GM04503 (cell line): ENCODE measurements at places on chromosomes 7 and 10.

- no peak for DNase-seq
Observed at GRCh38 chr7:46658281-46658680, 737.2 kb upstream of the IGFBP3 start.

- peak; percentile 71 for DNase-seq
Observed at GRCh38 chr10:124646483-124647352, 97.5 kb downstream of the FAM53B start.

DNA sequence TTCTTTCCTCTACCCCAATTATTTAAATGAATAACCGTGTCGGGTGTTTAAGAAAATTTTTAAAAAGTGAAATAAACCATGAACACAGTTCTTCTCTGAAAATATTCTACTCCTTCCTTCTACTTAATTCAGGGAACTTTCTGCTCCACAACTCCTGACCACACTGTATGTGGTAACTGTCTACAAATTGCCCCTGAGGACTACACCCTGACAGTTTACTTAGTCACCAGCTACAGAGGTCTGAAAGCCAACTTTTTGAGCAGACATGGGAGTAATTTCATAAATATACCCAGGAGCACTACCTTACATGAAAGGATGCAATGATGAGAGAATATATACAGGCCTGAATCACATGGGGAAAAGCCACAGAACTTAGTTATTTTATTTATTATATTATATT lies 523.2 kb upstream of the SORCS1 start:
- DNase-seq, result no peak

GRCh38 chr10:35384265-35384868 lies 48.1 kb downstream of the CCNY start:
- DNase-seq, result no peak

- no peak for DNase-seq
Observed at GRCh38 chr10:93680412-93681047, 21.9 kb downstream of the FRA10AC1 start.

DNA sequence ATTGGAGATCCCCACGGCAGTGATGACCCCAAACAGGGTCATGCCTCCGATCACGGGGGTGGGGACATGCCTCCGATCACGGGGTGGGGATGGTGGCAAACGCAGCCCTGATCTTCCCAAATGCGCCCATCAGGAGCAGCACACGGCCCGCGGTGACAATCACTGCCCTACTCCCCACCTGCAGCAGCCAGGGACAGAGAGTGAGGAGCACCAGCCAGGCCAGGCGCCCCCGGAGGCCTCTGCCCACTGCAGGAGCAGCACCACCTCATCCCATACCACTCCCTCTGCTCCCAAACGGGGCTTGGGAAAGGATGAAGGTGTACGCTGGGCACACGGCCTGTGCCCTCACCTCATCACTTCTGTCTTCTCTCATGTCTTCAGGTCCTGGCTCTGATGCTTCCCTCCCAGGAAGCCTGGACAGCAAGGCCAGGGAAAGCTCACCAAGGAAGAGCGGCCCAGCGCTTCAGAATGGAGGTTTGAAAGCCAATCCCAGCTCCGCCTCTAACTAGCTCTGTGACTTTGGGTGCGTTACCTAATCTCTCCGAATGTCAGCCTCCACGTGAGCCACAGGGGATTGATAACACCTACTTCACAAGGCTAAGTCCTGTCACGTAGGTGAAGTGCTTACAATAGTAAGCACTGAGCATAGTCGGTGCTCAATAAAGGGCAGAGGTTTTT lies 37.1 kb downstream of the STRA8 start:
- no peak for DNase-seq

- DNase-seq, result peak; percentile 29
Observed at GRCh38 chr10:50216894-50217293, 34.4 kb downstream of the ASAH2 start.

- DNase-seq, result peak; percentile 92
Observed at GRCh38 chr7:13981070-13981469, 8.4 kb downstream of the ETV1 start.

- DNase-seq, result no peak
Observed at GRCh38 chr10:83921984-83922860, 217.1 kb upstream of the GHITM start.

GRCh38 chr10:116760919-116761318 lies 18.6 kb upstream of the HSPA12A start:
- DNase-seq, result no peak

- DNase-seq, result no peak
Observed at GRCh38 chr7:24866004-24866615, 108.8 kb upstream of the GSDME start.

DNA sequence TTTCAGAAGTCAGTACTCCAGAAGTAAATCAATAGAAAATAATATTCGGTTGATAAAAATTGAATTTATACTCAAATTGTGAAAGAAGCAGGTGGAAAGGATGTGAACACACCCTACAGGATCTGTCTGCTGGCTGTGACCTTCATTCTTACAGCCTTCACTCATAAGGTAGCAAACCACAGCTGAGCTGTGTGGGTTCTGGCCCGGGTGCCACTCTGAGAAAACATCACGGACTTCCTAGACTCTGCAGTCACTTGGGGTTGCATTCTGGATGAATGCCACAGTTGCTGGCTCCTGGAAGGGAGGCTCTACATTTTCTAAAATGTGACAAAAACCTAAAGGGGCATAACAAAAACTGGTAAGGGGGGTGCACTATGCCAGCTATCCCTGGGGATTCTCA lies 36.0 kb upstream of the ABLIM1 start:
- DNase-seq, result no peak

DNA sequence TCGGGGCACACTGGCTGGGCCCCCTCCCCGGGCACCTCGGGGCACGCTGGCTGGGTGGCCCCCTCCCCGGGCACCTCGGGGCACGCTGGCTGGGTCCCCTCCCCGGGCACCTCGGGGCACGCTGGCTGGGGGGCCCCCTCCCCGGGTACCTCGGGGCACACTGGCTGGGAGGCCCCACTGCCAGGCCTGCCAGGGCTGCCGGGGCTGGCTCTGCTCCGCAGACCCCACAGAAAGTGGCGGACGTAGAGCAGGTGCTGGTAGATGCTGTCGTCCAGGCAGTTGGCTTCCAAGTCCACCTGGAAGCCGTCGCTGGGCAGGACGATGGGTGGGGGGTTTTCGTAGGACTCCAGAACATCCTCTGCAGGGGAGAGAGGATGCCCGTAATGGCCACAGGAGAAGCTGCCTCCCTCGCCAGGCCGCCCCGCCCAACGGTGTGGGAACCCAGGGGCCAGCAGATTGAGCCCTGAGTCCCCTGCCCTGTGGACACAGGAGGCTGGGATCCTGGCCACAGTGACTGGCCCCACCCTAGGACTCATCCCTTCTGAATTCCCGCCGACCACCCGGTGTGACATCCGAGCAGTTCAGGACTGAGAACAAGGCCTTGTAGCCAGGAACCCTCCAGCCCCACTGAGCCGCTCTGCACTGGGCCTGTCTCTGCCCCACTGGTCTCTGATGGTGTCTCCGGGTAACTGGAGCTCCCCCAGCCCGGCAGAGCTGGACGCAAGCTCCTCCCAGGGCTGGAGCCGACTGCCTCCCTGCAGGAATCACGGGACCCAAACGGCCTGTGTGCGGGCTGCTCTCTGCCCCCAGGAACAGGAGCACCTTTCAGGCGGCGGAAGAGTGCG lies 28.2 kb downstream of the AP5Z1 start:
- DNase-seq, result no peak

- no peak for DNase-seq
Observed at GRCh38 chr10:48648172-48648942, 36.3 kb upstream of the WDFY4 start.

- DNase-seq, result no peak
Observed at GRCh38 chr10:133123746-133124356, 36.1 kb downstream of the ADGRA1 start.

DNA sequence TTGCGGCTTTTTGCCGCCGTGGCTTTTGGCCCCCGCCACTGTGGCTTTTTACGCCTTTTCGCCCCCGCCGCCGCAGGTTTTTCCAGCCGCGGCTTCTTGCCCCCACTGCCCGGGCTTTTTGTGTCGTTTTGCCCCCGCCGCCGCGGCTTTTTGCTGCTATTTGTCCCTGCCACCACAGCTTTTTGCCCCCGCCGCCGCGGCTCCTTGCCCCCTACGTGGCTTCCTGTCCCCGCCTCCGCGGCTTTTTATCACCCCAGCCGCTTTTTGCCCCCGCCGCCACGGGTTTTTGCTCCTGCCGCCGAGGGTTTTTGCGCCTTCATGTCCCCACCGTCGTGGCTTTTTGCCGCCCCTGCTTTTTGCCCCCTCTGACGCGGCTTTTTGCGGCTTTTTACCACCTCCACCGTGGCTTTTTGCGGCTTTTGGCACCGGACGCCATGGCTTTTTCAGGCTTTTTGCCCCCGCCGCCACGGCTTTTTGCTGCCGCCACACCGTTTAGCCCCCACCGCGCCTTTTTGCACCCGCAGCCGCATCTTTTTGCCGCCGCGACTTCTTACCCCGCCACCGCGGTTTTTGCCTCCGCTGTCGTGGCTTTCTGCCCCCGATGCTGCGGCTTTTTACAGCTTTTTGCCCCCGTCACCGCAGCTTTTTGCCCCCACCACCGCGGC lies 637.0 kb downstream of the ZNF716 start:
- no peak for DNase-seq

DNA sequence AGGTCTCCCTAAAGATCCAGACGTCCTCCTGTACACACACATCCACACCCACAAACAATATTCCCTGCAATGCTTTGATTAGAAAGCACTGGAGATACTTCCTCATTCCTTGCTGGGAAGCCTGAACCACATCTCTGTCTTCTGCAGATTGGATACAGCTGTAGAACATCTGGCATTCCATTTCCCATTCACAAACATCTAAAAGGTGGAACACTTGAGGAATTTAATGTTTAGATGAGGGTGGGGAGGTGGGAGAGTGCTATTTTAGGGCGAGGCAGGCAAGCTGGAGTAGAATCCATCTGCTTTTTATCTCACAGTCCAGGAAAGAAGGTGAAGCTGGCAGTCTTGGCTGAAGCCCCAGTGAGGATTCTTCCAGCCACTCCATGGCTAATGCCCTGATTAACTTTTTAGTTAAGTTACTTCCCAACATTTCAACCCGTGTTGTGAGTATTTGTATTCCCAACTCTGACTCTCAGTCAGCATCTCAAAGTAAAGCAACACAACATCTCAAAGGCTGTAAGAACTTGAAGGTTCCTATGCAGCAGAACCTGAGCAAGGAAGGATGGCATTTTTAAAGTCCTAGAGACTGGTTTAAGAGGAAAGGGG lies 46.1 kb downstream of the CYTH3 start:
- peak; percentile 69 for DNase-seq

GRCh38 chr10:49567810-49568209 lies 28.9 kb upstream of the ERCC6 start:
- DNase-seq, result no peak

- DNase-seq, result no peak
Observed at GRCh38 chr10:52454491-52454890, 140.4 kb downstream of the DKK1 start.

DNA sequence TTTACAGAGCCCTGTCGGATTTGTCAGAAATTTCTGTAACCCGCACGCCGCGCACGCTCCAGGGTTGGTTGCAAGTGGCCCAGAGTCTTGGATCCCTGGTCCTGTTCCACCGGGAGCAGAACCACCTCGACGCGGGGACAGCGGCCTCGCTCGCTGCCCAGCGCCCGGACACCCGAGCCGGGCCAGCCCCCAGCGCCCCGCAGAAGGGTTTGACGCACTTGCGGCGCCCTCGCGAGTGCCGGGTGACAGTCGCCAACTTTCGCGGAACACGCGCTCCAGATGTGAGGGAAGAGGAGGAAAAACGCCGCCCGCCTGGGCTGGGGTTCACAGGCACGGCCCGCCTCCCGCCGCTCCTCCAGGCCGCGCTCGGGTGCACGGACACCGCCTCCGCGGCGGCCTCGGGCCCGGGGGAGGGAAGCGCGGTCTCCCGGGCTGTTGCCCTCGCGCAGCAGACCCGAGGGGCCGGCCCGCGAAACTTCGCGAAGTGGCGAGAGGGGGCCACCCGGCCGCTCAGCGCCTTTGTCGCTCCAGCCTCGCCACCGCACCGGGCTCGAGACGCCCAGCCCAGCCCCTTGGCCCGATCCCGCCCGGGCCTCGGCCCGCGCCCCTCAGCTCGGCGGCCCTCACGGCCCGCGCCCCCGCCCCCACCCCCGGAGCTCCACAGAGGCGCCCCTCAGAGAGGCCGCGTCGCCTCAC lies 514 bp downstream of the RNF216 start:
- DNase-seq, result no peak

- peak; percentile 72 for DNase-seq
Observed at GRCh38 chr7:18693406-18693805, 197.9 kb downstream of the HDAC9 start.

- DNase-seq, result no peak
Observed at GRCh38 chr10:8070440-8070839, 16.0 kb downstream of the GATA3 start.

DNA sequence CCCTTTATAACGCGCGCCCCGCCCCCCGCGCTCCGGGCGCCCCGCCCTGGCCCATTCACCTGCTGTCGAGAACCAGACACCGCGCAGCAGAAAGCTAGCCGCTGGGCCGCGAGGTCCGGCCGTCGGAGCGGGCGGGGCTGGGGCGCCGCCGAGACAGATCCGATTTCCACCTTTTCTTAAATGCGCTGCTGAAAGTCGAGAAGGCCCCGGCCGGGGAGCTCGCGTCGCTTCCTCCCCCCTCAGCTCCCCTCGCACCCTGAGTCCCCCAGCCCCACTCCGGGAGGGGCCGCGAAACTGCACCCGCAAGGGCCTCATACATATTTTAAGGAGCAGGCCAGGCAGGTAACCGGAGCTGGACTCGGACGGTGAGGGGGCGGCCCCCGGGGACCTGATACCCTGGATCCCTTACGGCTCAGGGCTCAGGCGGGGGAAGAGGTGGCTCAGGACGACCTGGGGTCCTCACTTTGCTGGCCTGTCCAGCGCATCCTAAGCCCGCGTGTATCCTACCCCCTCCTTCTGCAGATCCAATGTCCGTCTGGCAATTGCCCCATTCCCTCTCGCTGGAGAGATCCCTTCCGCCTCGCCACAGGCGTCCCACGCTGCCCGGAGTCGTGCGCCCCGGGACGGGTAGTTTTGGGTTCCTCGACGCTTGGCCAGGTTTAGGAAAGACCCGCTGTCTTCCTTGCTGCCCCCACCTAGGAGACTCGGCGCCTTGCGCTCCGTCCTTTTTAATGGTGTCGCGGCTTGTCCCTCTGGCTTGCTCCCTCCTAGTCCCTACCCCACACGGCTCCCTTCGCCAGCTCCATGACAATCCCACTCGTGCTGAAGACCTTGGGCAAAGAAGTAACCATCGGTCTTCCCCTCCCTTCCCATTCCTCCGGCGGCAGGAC lies 170.6 kb downstream of the UBE2H start:
- DNase-seq, result no peak

- peak; percentile 12 for DNase-seq
Observed at GRCh38 chr10:60611291-60611747, 167.0 kb upstream of the CDK1 start.

- DNase-seq, result no peak
Observed at GRCh38 chr10:114931072-114931679, 6.8 kb upstream of the TRUB1 start.

GRCh38 chr7:82318786-82319185 lies 124.8 kb downstream of the CACNA2D1 start:
- DNase-seq, result no peak
